ENCODE measurements at places on chromosomes 16 and 17.

DNA sequence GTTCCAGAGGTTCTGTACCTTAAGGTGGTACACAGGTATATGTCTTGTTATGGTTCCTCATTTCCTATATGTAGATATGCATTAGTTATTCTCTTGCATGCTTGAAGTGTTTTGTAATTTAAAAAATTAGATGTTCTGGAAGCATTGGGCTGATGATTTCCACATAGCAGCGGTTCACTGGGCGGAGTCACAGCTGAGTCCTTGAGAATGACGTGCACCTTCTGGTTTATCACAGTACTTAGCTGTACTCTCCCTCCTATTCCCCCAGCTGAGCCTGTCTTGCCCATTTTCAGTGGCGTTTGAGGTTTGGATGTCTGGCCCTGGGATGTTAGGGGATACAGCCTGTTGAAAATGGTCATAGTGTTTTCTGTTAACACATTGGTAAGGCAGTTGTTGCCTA is 327.1 kb downstream of the SNX29 start:
- DNase-seq = no peak

DNA sequence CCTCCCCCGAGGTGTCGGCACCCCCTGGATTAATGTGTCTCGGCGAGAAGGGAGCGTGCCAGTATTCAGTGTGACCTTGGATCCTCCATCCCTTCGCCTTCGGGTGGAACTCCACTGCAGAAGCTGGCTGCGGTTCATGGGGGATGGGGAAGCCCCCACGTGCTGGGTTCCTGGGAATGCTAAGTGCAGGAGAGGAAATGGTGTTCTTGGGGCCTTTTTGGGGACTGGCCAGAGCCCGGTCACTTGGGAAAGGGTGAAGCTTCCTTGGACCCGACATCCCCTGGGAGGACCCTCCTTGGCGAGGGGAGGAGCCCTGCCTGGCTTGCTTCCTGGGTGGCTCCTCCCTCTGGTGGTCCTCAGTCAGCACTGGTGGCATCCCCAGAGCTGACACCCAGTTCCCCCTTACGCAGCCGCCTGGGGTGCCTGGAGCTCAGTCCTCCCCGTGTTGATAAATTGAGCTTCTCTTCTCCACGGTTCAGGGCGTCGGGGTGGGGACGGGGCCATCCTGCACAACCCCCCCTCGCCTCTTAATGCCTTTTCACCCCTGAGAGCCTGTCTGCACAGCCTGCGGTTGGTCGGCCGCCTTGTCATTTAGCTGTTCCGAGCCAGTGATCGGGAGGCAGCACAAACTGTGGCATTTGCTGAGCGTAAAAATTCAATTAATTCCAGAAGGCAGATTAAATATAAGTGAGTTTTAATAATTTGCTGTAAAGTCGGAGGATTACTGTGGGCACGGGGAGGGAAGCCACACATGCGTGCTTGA is 30.7 kb upstream of the GSE1 start:
- no peak for DNase-seq

GRCh38 chr17:5931616-5932015 is 138.6 kb upstream of the WSCD1 start:
- DNase-seq = no peak

DNA sequence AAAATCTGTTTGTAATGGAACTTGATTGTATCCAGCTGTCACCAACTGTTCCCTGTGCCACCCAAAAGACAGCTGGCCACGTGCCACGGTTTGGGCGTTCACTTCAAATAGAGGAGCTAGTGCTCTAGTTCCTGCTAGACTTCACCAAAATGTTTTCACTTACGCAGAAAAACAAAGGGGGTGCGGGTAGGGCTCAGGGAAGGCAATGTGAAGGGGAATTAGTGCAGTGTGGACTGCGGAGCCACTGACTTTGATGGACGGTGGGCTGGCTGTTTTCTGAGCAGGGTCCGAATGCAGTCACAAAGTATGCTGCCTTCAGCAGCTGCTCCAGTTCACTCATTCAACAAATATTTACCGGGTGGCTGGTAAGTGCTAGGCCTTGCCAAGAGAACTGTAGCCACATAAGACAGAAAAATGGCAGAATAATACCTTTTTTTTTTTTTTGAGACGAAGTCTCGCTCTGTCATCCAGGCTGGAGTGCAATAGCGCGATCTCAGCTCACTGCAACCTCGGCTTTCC is 7.6 kb upstream of the CYTH1 start:
- DNase-seq = no peak

- no peak for DNase-seq
Measured at GRCh38 chr17:73362697-73363096, 50.9 kb upstream of the CDC42EP4 start.

DNA sequence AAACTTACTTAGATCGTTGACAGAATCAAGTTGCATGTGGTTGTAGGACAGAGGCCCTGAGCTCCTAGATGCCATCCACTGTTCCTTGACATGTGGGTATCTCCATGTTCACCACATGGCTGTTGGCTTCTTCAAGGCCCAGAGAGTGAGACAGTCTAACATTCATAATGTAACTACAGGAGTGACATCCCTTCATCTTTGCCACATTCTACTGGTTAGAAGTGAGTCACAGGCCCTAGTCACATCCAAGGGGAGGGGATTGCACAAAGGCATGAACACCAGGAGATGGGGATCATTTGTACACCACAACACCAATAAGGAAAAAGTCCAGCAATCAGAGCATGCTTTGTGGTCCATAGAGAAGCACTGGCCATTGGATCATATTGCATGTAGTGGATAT is 56.6 kb downstream of the WSCD1 start:
- no peak for DNase-seq

GRCh38 chr17:51997723-51998122 is 160.8 kb downstream of the CA10 start:
- no peak for DNase-seq

GRCh38 chr16:19851476-19851875 is 33.2 kb downstream of the GPRC5B start:
- DNase-seq = no peak

DNA sequence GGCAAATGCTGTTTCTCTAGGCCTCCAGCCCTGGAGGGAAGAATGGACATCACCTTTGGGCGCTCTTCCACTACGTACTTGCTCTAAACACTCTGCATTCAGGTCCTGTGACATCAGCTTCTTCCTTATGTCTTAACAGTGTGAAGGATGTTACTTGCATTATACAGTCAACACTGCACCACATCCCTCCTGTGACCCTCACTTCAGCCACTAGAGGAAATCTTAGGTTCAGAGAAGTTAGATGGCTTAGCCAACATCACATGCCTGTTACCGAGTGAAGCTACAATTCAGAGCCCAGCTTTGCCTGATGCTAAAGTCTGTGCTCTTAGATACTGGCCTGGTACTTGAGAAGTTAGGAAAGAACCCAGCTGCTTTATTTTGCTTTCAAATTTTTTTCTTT is 18.3 kb downstream of the UBFD1 start:
- DNase-seq = no peak

DNA sequence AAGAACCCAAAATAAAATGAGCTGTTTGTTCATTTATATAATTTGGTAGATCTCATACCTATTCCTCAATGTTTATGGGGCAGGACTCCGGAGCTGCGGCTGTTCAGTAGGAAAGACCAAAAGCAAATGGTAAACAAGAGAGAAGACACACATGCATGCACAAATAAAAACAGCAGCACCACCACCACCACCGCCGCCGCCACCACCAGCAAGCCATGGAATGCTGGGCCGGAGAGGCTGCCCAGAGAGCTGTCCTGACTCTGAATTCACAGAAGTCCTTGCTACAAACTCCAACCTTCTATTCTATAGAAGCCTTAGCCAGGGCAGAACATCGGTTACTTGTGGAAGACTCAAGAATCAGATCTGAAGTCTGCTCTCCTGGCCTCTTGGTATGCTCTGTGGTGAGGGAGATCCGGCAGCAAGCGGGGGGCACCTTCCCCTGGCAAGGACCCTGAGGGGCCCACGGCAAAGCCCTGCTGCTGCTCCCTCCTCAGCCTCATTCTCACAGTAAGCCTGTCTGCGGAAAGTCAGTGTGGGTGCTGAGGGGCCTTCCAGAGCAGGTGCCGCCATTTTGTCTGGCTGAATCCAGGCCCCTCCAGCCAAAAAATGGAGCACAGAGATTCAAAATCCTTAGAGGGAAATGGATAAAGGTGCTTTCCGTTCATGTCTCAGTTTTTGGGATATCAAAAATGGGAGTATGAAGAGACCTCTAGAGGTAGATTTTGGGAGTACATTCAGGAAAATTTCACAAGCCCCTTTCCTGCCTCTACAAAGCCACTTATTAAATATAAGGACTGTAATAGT is 6.4 kb upstream of the FOXJ1 start:
- DNase-seq = no peak

DNA sequence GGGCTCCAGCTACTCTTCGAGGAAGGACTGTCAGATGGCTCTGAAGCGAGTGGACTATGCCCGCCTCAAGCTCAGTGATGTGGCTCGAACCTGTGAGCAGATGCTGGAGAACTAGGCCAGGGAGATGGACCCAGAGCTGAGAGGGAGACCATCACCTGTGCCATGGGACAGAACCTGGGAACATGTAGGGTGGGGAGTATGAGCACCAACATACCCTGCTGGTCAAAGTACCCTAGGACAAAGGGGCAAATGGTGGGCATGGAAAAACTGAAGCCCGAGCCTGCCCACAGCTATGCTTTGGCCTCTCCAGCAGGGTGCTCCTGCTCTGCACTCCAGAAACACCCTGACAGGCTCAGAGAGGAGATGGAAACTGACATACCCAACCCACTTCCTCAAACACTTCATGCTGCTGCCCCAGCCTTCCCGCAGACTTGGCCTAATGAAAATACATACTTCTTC is 1.9 kb downstream of the MED11 start:
- no peak for DNase-seq

GRCh38 chr17:79444198-79444597 is 166.7 kb downstream of the RBFOX3 start:
- no peak for DNase-seq

DNA sequence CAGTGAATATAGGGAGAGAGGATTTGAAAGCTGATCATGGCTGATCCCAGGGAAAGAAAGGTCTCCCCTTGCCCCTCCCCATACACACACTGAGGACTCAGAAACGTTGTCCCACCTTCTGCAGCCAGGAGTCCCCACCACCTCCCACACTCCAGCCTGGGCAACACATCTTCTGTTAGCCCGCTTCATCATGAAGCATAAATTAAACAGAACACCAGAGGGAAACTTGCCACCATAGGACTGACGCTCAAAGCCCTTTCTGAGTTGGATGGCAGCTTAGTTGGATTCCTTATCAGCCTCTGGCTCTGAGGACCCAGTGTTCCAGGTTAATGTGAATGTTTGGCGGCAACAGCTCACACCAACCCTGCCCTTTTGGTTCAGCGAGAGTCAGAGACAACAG is 33.9 kb downstream of the ARHGAP27 start:
- DNase-seq = no peak

DNA sequence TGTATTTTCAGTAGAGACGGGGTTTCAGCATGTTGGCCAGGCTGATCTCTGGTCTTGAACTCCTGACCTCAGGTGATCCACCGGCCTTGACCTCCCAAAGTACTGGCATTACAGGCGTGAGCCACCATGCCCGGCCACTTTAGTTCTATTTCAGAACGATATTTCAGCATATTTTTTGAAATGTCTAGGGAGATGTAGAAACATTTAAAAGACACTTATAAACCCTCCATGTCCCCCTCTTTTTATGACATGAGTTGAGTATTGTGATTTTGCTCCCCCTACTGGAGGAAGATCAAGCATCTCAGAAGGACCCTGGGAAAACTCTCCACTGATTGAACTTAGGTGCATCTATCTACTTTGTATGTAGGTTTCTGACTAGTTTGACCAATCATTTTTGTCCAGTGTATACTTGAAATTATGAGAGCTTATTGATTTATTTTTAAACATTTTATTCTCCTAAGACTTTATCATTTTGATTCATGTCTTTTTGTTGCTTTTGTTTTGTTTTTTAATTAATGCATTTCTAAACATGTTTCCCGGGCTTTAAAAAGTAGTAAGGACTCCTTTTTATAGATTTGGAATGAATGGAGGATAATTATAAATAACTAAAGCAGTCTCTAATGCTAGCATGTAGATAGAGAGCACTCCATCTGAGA is 105.1 kb downstream of the CHD9 start:
- no peak for DNase-seq

GRCh38 chr17:61412143-61412859 is 12.7 kb downstream of the TBX2 start:
- peak; percentile 61 for DNase-seq

DNA sequence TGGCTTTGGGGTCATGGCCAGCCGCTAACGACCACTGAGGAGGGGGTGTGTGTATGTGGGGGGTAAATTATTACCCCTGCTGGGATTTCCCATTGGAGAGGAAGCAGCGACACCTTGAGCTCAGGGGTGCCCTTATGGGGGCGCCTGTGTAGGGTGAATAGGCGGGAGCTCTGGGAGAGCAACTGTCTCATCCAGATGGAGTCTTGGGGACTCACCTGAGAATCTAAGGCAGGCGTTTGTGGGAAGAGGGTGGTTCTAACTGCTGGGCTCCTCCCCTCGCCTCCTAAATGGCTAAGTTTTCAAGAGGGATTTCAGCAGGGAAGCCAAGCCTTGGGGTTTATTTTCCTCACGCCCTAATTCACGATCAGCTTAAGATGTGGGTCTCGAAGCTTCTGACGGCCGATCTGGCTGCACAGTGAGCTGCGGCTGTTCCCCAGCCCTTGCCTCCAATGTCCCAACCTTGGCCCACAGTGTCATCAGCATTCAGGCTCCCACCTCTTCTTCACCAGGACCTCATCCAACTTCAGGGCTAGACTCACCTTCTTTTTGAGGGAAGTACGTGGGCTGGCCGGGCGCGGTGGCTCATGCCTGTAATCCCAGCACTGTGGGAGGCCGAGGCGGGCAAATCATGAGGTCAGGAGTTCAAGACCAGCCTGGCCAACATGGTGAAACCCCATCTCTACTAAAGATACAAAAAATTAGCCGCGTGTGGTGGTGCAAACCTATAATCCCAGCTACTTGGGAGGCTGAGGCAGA is 136.9 kb upstream of the EEF2KMT start:
- DNase-seq = no peak

DNA sequence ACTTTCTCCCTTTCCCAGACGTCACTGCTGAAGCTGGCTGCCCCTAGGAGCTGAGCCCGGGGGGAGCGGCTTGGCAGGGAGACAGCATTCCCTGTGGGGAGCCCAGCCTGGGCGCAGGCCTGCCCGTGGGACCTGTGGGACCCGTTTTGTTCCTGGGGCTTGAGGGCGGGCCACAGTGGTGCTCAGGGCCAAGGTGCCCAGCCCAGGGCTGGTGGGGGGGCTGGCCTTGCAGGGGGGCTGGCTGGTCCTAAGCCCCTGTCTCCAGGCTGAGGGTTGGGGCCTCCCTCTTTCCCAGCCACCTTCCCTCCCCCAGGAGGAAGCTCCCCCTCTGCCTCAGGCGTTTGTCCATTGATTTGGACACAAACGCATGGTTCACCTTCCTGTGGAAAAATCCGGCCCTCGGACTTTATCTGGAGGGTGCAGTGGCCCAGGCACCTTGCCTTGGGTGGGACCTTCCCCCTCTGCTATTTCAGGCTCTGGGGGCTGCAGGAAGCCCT is 4.4 kb downstream of the NHERF2 start:
- DNase-seq = no peak

GRCh38 chr17:58396173-58396572 is 21.2 kb downstream of the RNF43 start:
- no peak for DNase-seq

- no peak for DNase-seq
Measured at GRCh38 chr17:59617156-59617732, 2.5 kb upstream of the CLTC start.
